ENCODE measurements at places on chromosomes 5 and 9.

GRCh38 chr5:74401946-74402320 is 238.6 kb downstream of the ENC1 start:
- no peak for DNase-seq

GRCh38 chr5:119275601-119276173 is 80.1 kb upstream of the TNFAIP8 start:
- no peak for DNase-seq

DNA sequence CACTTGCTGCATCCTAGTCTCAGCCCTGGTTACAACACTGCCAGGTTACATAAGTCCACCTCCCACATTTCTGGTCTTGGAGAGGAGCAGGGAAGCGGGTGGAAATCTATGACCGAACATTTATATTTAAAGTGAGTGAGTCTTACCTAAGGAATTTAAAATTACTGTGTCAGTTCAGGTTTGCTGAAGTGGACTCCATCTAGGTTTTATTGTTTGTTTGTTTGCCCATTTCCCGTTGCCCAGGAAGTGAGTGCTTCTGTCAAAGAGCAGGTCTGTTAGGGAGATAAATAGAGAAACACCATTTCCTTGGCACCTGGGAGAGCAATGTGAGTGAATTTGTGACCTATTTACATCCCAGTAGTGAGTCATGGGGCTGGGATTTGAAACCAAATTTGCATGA is 179.5 kb downstream of the KIF4B start:
- no peak for DNase-seq

DNA sequence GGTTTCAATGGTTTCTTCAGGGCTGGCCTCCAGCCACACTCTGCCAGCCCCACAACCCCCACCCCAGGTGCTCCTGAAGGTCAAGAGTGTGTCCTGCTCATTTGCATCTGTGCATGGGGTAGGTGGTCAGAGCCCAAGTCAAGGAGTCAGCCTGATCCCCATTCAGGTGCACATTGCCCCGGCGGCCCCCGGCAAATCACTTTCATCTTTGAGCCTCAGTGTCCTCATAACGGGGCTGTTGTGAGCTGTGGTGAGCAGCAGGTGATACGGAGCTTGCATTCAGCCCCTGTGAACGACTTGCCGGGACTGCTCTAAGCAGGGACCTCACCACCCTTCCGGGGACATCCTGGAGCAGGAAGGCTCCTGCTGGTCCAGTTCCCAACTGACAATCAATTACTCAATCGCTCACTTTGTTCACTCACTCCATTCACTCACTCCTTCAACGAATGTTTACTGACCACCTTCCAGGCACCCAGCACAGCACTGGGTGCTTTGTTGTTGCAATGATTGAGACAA is 93.2 kb upstream of the CPEB4 start:
- no peak for DNase-seq

DNA sequence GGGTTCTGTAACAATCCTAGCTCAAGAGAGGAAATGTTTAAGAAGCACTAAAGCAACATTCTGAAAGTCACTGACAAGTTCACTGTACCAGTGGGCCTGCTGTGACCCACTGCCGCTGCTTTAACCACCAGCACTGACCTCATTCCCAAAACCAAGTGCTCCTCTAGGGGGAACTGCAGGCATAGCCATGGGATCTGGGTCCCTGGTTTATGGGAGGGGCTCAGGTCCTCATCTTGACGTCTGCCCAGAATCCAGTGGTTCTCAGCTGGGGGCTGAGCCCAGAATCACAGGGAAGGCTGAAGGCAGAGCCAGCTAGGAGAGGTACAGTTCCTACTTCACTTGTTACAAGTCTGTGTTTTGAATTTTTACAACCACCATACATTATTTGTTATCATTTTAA is 36.1 kb upstream of the SLC2A8 start:
- no peak for DNase-seq

DNA sequence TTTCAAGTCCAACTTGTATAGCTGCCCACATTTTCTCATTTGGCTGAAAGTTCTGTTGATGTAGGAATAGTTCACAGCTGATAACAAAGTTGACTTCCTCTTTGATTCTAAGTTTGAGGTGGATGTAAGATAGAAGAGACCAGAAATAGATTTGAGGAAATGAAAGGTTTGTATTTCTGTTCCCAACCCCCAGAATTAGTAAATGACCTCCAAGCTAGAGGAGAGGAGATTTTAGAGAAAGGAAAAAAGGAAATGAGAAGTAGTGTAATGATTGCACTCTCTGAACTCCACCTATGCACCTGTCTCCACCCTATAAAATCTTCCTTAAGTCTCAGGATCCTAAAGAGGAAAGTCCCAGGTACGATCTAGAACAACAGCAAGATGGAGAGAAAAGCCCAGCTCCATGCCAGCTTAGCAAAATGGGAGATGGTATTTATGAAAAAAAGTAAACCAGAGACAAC is 130.4 kb upstream of the POC5 start:
- DNase-seq, result no peak

DNA sequence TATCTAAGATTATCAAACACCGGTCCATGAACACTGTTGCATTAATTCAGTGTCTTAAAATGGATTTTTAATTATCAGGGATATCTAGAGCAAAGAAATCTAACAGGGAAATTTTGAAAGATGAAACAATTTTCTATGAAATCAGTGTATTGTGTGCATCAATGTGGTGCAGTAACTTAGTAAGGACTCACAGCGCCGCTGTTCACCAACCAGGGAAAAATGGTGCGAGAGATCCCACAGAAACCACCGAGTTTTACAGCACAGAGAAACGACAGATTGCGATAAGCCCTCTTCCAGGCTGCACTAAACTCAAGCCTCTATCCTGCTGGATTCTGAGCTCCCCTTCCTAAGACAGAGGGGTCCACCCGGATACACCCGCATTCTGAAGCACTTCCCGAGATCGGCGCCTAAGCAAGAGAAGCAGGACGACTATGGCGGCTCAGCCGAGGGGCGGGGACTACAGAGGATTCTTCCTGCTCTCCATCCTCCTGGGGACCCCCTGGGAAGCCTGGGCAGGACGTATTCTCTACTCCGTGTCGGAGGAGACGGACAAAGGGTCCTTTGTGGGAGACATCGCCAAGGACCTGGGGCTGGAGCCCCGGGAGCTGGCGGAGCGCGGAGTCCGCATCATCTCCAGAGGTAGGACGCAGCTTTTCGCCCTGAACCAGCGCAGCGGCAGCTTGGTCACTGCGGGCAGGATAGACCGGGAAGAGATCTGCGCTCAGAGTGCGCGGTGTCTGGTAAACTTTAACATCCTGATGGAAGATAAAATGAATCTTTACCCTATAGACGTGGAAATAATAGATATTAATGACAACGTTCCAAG is at the start of gene PCDHGA7:
Gene PCDHGA7, plus strand, starts transcription at position 274 of the 826 bp plus-strand sequence. Its CDS starts 158 bp downstream, at position 432.
- DNase-seq, result no peak

Measured in stimulated activated CD8-positive, alpha-beta memory T cell treated with anti-CD3 and anti-CD28 coated beads, Interleukin-4, amount 100 ng/mL, for 1 hour (primary cell).